ENCODE measurements at places on chromosomes 13 and 19.

- no peak for DNase-seq
Measured at GRCh38 chr13:99132295-99132835, 68.3 kb upstream of the UBAC2 start.

GRCh38 chr13:39862900-39863299 is 207.4 kb downstream of the COG6 start:
- no peak for DNase-seq

GRCh38 chr19:49570138-49570856 is 10.1 kb downstream of the NOSIP start:
- DNase-seq = peak; percentile 78

DNA sequence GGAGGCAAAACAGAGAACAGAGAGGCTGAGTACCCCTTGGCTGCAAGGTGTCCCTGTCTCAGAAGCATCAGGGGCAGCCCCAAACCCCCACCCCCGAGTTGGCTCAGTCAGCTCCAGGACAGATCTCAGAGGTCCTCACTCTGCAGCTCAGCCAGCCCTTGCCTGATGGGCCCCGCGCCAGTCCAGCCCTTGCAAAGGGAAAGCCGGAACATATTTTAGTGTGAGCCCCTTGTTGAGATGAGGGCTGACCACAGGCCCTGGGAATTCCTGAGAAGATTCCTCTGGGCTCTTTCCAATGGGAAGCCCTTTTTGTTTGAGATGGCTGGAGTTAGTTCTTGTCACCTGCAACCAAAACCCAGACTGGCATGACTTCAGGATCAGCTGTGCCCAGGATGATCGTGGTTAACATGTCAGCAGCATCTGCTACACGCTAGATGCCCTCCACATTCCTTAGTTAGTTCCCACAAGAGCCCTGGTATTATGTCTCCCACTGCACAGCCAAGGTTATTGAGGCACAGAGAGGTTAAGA is 33.9 kb upstream of the CCNE1 start:
- DNase-seq = no peak

GRCh38 chr13:103287659-103288058 is 221.4 kb upstream of the SLC10A2 start:
- no peak for DNase-seq

DNA sequence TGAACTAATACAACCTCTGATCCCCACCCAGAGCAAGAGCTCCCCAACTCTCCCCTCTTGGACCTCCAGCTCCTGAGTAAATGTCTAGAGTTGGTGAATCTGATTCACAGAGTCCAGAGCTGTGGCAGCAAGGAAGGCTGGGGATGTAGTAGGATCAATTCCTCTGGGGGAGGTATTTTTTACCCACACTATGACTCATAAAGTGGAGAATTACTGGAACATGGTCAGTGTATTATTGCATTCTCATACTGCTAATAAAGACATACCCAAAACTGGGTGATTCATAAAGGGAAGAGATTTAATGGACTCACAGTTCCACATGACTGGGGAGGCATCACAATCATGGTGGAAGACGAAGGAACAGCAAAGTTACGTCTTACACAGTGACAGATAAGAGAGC is 496.7 kb downstream of the EFNB2 start:
- no peak for DNase-seq

- no peak for DNase-seq
Measured at GRCh38 chr13:26400545-26400944, 146.6 kb downstream of the CDK8 start.

DNA sequence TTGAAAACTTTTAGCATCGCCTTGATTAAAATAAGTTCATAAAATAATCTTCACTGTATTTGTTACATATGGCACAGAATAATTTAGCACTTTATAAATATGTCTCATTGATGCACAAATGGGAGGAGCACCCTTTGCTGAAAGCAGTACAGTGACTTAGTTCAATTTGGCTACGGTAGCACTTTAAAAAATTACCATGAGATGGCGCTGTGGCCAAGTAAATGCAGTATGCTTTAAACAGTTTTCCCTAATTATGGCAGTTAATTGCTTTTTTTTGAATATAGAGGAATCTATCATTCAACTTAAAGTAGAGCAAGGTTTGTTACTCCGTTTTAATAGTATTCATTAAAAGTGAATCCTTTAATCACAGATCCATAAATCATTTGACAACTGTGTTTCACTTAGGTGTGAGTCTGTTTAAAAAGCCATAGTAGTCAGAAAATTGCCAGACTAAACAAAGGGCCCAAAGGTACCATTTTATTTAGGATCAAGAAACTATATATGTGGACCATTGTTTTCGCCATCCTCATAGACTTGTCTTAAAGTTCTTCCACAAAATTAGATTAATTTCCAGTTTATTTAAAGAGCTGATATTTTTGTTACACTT is 34.7 kb upstream of the ESD start:
- no peak for DNase-seq

- no peak for DNase-seq
Measured at GRCh38 chr19:18481505-18482222, 40.2 kb downstream of the ELL start.

DNA sequence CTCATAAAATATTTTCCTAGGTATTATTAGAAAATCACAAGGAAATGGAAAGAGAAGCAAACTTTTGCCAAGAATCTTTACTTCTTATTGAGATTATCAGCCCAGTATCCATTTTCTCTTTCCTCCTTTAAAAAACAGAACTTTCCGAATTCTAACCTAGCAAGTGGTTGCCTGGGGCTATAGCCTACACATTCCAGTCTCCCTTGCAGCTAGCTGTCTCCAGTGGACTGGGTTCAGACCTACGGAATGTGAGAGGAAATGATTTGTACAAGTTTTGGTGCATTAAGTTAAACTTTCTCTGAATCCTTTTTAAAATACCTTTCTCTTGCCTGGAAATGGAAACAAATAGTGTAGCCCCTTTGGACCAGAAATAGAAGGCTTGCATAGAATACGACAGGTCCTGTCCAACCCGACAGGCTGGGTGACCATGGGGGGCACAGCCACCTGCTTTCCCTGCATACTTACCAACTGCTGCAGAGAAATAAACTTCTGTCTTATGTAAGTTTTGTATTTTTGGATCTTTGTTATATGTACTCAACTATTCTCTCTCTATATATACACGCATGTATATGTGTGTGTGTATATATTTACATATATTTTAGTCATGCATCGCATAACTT is 185.9 kb downstream of the NALCN start:
- no peak for DNase-seq

DNA sequence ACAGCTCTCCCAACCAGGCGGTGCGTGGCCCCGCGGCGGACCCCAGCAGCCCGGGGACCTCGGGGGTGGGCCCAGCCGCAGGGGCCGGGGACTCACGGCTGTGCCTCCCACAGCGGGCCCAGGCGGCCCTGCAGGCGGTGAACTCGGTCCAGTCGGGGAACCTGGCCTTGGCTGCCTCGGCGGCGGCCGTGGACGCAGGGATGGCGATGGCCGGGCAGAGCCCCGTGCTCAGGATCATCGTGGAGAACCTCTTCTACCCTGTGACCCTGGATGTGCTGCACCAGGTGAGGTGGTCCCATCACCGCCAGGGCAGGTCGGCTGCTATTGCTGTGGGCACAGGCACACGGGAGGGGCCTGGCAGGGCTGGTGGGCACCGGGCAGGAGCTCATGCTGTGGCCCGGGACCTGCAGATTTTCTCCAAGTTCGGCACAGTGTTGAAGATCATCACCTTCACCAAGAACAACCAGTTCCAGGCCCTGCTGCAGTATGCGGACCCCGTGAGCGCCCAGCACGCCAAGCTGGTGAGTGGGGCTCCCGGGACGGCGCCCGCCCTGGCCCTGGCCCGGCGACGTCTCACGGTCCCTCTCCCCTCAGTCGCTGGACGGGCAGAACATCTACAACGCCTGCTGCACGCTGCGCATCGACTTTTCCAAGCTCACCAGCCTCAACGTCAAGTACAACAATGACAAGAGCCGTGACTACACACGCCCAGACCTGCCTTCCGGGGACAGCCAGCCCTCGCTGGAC is 7.3 kb downstream of the PTBP1 start:
- no peak for DNase-seq

GRCh38 chr19:50167314-50167721 is 4.2 kb upstream of the IZUMO2 start:
- DNase-seq = peak; percentile 28

DNA sequence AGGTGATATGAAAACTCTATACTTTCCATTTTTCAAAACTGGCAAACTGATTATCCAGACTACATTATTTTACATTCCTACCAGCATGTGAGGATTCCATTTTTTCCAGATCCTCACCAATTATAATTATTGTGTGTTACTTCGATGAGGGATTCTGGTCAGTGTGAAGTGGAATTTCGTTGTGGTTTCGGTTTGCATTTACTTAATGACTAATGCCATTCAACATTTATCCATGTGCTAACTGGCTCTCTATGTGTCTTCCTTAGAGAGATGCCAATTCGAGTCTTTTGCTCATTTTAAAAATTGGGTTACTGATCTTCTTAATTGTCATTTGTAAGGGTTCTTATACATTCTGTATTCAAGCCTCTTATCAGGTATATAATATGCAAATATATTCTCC is 1551.3 kb upstream of the MIR17HG start:
- DNase-seq = no peak

- no peak for DNase-seq
Measured at GRCh38 chr19:40862785-40863184, 12.5 kb upstream of the CYP2A6 start.

DNA sequence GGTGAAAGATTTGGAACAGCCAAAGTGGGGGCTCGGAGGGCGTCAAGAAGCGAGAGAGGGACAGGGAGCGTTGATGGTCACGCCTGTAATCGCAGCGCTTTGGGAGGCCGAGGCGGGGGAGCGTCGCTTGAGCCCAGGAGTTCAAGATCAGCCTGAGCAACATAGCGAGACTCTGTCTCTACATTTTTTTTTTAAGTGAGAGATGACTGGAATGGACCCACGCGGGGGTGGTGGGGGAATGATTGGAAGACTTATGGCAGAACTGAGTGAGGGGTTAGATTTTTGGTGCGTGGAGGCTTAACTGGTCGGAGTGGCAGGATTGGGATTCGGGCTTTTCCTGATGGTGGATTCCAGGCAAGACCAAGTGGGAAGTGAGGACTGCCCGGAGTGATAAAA is 725 bp downstream of the PSMD8 start:
- no peak for DNase-seq

- no peak for DNase-seq
Measured at GRCh38 chr19:32104850-32105235, 240.6 kb upstream of the ZNF507 start.

DNA sequence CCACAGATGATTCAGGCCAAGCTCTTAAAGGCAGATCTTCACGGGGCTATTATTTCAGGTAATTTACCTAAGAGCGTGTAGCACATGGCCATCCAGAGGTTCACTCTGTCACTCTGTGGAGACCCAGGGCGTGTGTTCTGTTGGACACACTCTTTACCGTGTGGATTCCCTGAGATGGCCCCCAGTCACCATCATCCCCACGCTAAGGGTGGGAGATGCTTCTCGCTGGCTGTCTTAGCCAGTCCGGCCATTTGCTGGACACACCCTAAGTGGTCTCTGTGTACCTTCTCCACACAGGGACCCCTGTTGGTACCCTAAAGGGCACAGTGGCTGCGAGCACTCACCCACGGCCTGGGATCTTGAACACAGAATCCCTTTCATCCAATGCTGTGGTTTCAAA is 6.0 kb downstream of the POP4 start:
- DNase-seq = no peak
